HepG2 (cell line): ENCODE measurements at places on chromosomes 1 and 21. TPM values are rescaled to one million over a fixed set of nuclear protein-coding genes. Genes with fewer than 3 reads are reported as not detected.

DNA sequence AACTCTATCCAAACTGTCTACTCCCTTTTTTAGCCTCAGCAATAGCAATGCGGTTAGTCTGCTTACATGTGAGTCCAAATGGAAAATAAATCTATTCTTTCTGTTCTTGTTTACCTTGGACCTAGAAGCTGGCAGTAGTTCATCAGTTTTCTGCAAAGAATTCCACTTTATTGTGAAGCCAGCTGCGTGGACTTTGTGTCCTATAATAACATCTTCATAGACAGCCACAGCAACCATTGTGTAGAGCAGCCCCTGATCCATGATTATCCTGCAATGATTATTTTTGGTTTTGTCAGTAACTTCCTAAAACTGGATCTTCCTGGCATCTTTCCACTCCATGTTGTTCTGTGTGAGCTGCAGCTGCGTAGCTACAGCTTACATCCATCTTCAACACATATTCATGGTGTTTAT lies 408.7 kb downstream of the NUF2 start:
- no peak for DNase-seq

DNA sequence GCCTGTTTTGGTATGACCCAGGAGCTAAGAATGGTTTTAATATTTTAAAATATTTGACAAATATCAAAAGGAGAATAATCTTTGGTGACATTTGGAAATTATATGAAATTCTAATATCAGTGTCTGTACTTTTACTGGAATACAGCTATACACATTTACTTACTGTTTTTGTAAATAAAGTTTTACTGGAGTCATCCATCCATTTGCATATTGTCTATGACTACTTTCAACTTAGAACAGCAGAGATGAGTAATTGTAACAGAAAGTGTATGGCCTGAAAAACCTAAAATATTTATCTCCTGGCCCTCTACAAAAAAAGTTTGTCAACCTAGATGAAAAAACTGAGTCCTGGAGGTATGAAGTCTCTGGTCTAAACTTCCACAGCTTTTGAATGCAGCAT lies 5.8 kb upstream of the MAP3K7CL start:
- DNase-seq = no peak

GRCh38 chr1:193799948-193800690 lies 613.7 kb upstream of the B3GALT2 start:
- no peak for DNase-seq

DNA sequence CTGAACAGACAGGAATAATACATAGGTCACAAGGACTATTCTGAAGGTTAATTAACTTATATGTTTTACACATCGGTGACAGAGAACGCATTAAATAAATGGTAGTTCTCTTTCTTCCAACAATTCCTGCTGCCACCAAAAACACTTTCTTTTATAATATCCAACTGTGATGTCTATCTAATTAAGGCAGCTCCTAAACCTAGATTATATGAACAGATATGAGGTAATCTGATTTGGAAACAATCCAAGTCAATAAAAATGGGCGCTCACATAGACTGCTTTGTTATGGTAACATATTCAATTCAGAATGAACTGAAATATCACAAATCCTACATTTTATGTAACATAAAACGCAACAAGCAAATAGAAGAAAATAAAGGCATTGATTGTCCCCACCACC lies 16.0 kb downstream of the CYYR1 start:
- DNase-seq = no peak

DNA sequence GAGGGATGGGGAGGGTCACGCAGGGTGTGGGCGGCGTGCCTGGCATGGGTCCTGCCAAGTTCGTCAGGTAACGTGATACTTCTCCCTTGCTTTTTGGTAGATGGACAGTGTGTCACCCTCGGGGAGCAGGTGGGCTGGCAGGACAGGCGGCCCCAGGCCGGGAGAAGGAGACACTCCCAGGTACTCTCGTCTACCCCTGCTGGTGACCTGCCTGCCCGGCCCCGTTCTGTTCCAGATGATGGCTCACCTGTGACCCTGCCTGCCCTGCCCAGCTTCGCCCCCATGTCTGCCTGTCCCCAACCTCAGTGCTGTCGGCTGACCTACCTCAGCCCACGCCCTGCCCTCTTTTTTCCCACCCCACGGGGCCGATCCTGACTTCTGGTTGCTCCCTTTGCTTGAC lies 144.7 kb downstream of the PCBP3 start:
- no peak for DNase-seq

- no peak for DNase-seq
Measured at GRCh38 chr1:23613191-23614031, 54.1 kb upstream of the ID3 start.

- DNase-seq = no peak
Measured at GRCh38 chr1:43731867-43732531, 24.7 kb downstream of the ST3GAL3 start.

GRCh38 chr1:57258557-57259325 lies 165.1 kb downstream of the DAB1 start:
- no peak for DNase-seq

DNA sequence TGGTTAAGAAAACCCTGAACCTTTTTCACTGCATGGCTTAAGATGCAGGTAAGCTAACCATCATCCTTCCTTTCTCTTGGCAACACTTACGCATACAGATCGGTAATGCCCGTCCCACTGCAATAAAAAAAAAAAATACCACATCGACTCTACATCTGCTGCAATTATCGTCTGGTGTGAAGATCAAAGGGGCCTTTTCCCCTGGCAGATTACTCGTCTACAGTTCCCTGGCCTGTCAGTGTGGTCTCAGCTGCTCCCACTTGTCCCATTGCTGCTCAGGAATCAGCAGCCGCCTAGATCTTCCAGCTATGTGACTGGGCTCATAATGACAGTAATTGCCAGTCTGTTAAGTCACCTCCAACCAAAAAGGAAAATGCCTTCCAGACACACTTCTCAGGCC lies 133.1 kb downstream of the SETD4 start:
- DNase-seq = no peak

DNA sequence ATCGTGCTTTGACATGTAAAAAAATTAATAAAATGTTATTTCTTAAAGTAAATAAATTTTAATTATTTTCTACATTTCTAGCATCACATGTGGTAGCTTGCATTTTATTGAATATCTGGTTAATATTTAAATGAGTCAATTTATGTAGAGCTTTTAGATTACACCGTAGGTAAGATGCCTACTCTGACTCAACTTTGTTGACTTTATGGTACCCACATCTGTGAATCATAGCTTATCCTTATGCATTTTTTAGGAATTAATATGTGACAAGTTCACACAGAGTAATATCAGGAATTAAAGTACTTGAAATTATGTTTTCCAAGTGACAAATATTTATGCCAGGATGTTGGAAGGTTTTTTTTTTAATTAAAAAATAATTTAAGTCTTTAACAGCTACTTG lies 120.7 kb downstream of the LEPR start:
- DNase-seq = no peak

GRCh38 chr1:40742363-40743061 lies 41.1 kb upstream of the KCNQ4 start:
- DNase-seq = no peak

DNA sequence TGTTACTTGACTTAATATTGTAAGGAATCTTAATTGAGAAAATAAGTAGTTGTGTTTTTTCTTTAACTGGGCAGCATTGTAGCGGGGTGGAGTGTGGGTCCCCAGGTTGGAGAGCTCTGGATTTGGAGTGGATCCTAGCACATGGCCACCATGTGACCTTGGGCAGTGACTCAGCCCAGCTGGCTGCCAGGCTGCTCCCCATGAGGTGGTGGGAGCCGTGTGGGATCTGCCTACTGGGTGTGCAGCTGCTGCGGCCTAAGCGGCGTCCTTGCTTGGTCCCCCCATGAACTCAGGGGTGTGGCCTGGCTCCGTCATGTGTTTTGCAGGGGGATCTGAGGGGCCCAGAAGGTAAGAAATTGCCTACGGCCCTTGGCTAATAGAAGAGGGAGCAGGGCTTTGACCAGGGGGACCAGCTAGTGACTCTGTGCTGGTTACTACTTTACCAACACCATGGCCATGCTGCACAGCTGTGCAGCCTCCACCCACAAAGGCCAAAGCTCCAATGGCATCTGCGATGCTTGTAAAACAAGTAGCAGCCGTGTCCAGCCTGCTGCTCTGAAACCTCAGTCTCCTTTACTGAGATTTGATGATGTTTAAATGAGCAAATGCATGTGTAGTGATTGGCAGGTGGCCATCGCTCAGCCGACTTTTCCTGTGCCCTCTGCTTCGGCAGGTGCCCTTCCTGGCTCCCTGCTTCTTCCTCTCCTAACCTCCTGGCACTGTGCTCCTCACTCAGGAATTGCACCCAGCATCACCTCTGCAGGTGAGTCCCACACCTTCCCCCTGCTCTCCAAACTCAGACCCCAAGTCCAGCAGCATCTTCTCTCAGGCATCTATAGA lies 68.3 kb downstream of the ADARB1 start:
- no peak for DNase-seq

GRCh38 chr1:230263568-230264195 lies 162.4 kb downstream of the PGBD5 start:
- no peak for DNase-seq

- no peak for DNase-seq
Measured at GRCh38 chr1:160371346-160371631, 4.4 kb downstream of the NHLH1 start.

DNA sequence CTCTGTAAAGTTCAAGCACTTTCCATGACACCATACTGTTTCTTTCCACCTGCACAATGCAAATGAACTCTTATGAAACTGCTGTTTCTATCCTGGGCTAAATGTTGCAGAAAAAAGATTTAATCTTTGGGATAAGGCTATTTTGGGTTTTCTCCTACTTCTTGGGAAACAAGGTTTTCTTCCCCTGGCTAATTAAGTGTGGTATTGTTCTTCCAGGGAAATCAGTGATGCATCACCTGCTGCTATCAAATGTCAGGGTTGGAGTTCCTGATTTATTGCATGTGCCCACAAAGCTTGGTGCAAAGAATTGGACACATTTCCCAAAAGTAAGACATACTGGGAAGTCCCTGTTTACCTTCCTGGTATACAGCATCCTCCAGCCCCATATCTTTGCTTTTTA lies 6.0 kb upstream of the RGS4 start:
- DNase-seq = no peak

DNA sequence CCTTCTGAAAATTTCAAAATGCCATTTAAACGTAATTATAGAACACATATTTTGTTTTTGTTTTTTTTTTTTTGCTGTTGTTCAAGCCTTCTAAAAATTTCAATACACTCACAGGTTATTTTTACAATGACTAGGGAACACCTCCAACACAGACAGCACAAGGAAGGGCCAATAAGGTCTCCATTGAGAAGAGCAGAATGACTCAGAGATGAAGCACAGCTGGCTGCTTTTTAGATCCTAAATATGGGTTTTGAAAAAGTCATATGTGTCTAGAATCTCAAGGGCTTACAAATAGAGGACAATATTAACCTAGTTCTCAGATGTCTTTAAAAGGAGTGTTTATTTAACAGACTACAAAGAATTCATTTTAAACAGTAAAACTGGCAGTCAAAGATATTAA lies 104.6 kb downstream of the NEGR1 start:
- no peak for DNase-seq

GRCh38 chr1:231020139-231020601 lies 19.9 kb downstream of the FAM89A start:
- DNase-seq = no peak

GRCh38 chr21:37538971-37539590 lies 172.5 kb downstream of the DYRK1A start:
- DNase-seq = peak; percentile 46

DNA sequence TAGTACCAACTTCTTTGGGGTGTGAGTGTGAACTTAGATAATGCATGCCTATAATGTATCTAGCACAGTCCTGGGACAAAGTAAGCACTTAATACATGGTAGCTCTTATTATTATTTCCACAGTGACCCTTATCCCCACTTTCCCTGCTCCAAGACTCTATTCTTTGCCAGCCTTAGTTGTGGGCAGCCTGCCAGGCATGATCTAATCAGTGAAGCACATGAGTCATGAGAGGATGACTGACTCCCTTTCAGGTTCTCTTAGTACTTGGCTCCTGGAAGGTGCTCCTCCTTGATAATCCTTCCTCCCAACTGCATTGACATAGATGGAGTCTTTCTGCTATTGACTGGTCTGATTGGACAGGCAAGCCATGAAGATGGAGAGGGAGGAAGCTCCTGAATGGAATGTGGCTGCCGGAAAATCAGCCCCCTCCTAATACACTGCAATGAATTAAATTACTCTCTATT lies 17.4 kb upstream of the GNG12 start:
- DNase-seq = no peak

GRCh38 chr1:178659789-178660208 lies 65.2 kb upstream of the RALGPS2 start:
- no peak for DNase-seq

GRCh38 chr1:180486092-180486491 lies 16.3 kb downstream of the ACBD6 start:
- DNase-seq = no peak

GRCh38 chr1:205325334-205325884 lies 3.9 kb upstream of the NUAK2 start:
- DNase-seq = peak; percentile 52

DNA sequence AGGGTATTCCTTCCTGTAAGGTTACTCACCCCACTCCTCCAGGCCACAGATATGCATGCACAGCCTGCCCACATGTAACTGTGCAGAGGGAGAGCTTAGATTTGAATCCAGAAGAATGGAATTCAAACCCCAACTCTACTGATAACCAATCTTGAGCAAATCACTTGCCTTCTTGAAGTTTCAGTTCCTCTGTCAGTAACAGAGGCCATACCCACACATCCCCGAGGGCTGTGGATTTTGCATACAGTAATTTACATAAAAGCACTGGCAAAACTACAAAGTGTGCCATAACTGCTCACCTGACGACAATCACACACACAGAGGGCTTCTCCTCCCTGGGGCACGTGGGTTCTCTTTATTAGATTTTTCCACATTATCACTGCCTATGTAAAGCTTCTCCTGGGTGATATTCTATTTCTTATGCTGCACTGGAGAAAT lies 18.6 kb downstream of the CD247 start:
- DNase-seq = no peak

DNA sequence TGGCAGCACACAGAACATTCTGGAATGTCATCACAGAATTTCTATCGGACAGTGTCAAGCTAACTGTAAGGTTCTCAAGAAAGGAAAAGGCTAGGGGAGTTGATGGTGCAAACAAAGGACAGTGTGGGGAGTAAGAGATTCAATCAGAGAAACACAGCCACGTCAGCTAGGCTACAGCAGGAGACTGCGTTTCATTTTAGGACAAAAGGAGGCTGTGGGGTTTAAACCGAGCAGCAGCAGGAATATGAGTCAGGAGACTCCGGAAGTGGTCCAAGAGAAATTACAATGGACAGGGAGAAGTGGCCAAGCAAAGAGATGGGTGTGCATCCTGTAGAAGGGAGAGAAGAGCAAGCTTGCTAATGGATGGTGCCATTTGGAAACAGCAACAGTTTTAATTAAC lies 37.4 kb upstream of the C1orf198 start:
- no peak for DNase-seq

GRCh38 chr1:212655668-212656440 lies 43.8 kb downstream of the BATF3 start:
- DNase-seq = no peak

The SUCO gene
- 17.0 and 25.5 TPM in 2 replicates for total RNA-seq

The ZNF436 gene
- total RNA-seq = 9.9 and 12.6 TPM in 2 replicates

The CNIH3 gene
- total RNA-seq = 0.55 and 1.1 TPM in 2 replicates

The KRTAP21-2 gene
- total RNA-seq = not detected in 2 replicates

The RAB25 gene
- 0.20 TPM in 1 of 2 replicates, not detected in the other for total RNA-seq

The HSD11B1 gene
- total RNA-seq = not detected in 2 replicates

The IGSF21 gene
- not detected in 2 replicates for total RNA-seq

The NUAK2 gene
- total RNA-seq = 1.1 and 1.2 TPM in 2 replicates

The PROK1 gene
- total RNA-seq = not detected in 2 replicates

The NPR1 gene
- not detected in 2 replicates for total RNA-seq

The SERTAD4 gene
- total RNA-seq = not detected in 2 replicates
